ENCODE measurements at places on chromosomes 2 and 18.

DNA sequence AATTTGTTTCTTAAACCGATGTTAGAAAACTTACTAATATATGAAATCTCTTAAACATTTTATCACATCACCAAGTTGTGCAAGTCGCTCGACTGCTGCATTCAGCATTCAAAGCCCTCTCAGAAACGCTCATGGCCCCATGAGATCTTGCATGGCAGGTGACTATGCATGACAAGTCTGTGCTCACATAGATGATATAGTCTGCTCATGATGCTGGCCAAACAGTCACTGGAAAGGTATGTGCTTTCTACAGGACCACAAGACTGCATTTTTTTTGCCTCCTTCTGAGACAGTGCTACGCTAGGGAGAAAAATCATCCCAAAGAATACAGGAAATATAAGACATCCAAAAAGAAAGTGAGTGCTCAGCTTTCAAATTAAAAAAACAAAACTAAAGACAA lies 98.3 kb upstream of the ZBTB14 start:
- no peak for DNase-seq

DNA sequence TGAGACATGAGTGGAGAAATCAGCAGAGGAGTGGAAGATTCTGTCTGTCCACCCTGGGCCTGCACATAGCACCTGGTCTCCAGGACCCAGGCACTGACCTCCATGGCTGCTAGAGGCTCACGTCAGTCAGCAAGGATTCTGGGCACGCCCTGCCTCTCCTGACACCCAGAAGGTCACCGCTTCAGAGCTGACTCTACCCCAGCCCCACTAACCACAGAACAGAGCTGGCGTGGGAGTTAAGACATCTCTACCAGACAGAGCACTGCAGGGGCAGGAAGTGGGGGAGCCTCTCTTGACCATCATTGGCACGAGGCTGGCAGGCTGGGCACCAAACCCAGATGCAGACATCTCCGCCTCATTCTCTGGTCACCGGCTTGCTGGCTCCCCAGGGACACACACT lies 3.0 kb downstream of the ADCY3 start:
- no peak for DNase-seq

GRCh38 chr2:31269087-31269486 lies 35.1 kb downstream of the EHD3 start:
- no peak for DNase-seq

DNA sequence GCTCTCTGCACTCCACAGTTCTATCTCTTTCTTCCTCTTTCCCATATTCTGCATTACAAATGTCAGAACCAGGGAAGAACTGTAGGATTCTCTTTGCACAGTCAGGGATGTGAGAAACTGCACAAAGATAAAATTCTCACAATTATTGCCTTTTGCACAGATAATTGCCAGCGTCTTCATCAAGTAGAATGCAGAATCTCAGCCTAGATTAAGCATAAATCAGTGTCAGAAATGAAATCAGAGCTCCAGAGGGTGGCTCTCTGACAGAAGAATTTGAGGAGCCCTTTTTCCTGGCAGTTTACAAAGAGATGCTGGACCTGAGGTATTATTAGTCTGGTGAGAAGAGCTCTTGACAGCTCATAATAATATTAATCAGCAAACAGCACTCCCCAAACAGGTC lies 173.1 kb downstream of the PTH2R start:
- no peak for DNase-seq

GRCh38 chr2:63003351-63003750 lies 47.3 kb upstream of the OTX1 start:
- DNase-seq = no peak

- no peak for DNase-seq
Observed at GRCh38 chr2:109009920-109010610, 21.0 kb upstream of the EDAR start.

DNA sequence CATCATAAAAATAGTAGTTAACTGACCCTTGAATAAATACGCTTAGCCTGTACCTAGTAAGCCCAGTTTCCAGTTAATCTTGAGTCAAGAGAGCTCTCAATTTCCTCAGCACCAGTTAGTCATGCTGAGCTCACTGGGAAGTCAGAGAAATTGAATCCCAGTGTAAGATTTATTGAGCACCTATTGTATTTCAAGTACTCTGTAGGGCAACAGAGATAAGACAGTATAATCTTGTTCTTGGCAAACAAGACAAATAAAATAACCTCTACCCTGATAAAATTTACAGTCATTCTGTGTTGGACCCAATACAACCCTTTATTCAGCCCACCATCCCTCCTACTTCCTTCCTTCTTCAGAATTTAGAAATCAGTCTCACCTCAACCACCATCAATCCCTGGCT lies 71.9 kb upstream of the NRP2 start:
- no peak for DNase-seq

Data from CD4-positive, alpha-beta T cell treated with Interleukin-21 for 1 hour (primary cell).